ENCODE measurements at places on chromosomes 16 and 17.

- no peak for DNase-seq
Measured at GRCh38 chr16:23826528-23827045, 9.2 kb upstream of the PRKCB start.

DNA sequence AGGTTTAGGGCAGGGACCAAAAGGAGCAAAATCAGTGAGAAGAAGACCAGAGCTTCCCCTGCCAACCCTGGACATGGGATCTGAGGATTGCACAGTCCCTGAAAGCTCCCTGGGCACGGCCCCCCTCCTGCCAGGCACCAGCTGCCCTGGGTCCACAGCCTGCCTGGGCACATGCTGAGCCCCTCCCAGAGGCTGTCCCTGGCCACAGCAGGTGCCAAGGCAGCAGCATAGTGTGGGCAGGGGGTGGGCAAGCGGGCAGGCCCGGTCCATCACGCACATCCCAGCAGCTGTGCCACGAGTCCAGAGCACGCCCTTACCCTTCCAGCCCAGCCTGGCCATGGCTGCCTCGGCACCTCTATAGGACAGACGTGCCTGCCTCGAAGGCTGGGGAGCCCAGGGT lies 12.7 kb downstream of the SCN4A start:
- no peak for DNase-seq

GRCh38 chr16:3112058-3112880 lies at the start of gene ZNF205:
Gene ZNF205, plus strand, starts transcription at chr16:3112586. Its CDS starts 845 bp downstream, at chr16:3113431.
- DNase-seq: no peak

- no peak for DNase-seq
Measured at GRCh38 chr16:67013823-67014633, 14.9 kb upstream of the CBFB start.

GRCh38 chr16:54647725-54648221 lies 282.9 kb upstream of the IRX5 start:
- no peak for DNase-seq

DNA sequence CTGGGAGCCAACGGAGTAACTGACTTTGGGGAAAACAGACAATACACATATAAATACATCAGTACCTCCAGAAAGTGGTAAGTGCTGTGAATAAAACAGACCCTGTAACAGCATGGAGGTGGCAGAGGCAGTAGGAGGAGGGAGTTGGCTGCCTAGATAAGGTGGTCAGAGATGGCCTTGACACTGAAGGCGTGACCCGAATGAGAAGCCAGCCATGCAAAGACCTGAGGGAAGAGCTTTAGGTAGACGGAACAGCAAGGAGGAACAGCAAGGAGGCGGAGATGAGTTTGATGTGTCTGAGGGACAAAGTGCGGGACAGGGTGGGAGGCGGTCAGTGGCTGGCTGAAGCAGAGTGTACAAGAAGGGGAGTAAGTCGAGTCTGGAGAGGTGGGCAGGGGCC lies 8.1 kb upstream of the SLC6A4 start:
- DNase-seq: no peak

- DNase-seq: no peak
Measured at GRCh38 chr16:57141822-57142631, 43.8 kb downstream of the PSME3IP1 start.

DNA sequence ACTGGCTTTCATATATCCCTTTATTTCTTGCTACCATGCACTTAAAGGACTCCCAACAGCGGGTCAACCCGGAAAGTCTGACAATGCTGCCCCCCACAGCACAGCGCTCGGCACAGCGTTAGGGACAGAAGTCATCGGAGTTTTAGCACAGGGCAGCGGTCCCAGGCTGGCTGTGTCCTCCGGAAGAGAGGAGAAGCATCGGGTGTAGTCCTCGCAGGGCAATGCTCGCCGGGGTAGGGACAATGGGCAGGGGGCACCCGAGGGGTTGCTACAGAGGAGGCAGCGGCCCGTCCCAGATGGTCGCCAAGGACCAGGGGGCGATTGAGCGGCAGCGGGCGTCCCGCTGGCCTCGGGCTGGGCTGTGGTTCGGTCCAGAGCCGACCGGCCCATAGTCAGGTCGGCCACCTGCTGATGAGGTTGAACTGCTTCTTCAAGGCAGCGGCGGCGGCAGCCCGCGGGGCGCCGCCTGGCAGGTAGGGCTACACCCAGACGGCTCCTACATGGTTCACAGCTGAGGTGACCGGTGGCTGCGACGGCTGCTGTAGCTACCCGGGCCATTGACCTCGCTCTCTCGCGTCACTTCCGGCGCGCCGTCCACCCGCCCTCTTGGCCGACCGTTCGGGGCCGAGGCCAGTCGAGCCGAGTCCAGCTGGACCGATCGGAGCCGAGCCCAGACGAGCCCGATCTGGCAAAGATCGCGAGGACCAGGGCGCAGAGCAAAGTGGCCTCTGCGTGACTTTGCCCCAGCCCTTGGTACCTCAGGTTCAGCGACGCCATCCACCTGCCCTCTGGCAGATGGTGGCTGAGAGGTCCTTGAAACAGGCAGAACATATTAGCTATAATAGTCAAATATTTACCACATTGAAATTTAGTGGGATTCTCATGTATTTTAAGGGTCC lies 4.7 kb upstream of the LCMT1 start:
- DNase-seq: peak; percentile 90

DNA sequence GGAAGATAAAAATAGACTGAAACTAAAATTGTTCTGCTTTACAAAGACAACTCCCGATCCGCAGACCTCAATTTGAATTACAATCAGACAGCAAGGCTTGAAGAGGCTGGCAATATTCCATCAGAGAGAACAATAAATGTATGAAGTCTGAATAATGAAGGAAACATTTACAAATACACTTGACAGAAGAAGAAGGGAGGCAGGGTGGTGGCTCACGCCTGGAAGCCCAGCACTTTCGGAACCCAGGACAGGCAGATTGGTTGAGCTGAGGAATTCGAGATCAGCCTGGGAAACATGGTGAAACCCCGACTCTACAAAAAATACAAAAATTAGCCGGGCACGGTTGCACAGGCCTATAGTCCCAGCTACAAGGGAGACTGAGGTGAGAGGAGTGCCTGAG lies 14.6 kb downstream of the ODF4 start:
- no peak for DNase-seq

DNA sequence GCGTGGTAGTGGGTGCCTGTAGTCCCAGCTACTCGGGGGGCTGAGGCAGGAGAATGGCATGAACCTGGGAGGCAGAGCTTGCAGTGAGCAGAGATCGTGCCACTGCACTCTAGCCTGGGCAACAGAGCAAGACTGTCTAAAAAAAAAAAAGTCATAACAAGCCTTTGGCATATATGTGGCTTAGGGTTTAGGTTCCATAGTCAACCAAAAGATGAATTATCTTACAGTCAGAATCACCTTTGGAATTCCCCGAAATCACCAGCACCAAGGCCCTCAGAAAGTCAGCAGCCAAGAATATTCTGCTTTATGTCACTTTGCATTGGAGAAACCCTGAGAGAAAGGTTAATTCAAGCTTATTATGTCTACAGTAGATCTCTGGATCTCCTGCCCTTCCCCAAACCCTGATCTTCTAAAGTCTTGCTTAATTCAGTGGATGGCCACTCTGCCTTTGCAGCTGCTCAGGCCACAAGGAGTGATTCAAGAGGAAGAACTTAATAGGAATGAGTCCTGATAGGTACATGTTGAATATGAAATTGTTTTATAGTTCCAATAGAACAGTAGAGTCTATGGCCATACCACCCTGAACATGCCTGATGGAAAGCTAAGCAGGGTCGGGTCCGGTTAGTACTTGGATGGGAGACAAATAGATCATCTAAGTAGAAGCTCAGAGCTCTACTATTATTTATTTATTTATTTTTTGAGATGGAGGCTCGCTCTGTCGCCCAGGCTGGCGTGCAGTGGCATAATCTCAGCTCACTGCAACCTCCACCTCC lies 196.0 kb upstream of the CACNG5 start:
- DNase-seq: no peak

DNA sequence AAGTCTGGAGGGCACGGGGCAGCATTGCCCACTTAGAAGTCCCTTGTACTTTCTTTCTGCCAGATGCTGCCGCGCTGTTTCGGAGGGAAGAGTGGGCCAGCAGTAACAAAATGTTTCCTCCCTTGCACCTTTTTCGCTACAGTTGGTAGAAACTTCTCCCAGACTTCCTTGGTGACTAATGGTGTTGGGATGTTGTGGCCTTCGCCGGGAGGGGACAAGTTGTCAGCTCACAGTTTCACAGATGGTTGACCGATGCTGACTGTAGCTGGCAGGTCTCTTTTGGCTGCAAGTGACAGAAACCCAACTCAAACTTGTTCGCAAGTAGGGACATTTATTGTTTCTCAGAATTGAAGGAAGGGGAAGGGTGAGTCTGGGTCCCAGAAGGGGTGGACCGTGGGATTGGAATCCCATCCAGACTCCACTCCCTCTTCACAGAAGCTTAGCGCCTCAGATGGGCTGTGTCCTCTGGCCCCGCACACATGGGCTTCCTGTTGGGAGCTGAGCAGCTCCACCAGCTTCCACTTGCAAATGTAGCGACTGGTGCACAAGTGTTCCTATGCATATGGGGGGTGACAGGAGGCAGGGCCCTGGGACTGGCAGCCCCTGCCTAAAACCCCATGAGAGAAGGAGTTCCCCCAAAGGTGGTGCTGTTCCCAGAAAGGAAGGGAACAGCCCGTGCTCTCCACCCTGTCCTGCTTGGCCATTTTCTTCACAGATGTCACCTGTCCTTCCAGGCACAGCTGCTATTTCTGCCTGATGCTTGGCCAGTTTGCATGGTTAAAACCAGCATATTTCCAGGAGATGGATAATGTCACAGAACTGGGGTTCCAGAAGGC lies 30.9 kb upstream of the RPRML start:
- DNase-seq: no peak

DNA sequence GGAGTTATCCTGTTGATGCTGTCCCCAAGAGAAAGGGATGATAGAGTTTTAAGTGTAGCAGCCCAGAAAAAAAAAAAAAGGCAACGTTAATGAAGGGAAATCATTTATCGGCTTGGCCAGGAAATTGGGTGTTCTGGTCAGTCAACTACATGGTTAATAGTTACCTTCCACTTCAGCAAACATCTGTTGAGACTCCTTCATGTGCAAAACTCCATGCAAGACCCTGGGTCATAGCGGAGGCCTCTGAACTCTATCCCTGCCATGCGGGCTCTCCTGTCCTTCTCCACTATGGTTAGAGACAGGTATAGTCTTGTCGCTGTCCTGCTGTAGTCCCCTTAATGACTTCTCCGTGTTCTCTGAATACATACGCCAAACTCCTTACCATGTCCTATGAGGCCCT lies 3.5 kb upstream of the LYRM9 start:
- no peak for DNase-seq

GRCh38 chr16:50519001-50519400 lies 29.2 kb upstream of the NKD1 start:
- no peak for DNase-seq

GRCh38 chr17:72402727-72403210 lies 281.9 kb downstream of the SOX9 start:
- DNase-seq: no peak

GRCh38 chr17:6047966-6048365 lies 22.2 kb upstream of the WSCD1 start:
- DNase-seq: no peak

DNA sequence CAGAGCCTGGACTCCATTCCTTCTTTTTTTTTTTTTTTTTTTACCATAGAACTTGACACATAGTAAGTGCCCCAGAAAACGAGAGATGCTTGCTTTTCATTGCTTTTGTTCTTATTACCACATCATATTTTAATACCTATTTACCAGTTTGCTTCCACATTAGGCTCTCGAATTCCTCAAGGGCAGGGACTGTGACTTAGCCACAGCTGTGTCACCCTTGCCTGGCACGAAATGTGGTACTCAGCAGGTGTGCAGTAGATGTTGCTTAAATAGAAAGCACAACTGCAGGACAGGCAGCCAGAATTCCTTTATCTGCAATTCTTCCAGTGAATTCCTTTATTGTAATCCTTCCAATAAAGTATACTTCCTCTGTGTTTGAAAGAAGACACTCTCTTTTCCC lies 393.0 kb downstream of the HAPSTR1 start:
- no peak for DNase-seq

DNA sequence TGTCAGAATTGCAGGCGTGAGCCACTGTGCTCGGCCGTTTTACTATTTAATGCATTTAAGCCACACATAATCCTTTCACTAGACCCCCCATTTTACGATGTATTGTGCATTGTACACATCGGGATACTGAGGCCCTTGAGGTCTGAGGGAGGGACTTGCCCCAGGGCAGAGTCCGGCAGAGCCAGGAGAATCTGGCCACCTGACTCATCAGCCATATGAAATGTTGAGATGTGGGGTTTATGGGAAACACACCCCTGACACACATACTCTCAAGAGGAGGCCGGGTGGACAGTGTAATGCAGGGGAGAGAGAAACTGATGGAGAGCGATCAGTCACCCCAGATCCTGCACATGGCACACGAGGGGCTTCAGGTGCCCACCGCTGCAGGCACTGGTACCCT lies 196.6 kb downstream of the ZNF423 start:
- DNase-seq: no peak

DNA sequence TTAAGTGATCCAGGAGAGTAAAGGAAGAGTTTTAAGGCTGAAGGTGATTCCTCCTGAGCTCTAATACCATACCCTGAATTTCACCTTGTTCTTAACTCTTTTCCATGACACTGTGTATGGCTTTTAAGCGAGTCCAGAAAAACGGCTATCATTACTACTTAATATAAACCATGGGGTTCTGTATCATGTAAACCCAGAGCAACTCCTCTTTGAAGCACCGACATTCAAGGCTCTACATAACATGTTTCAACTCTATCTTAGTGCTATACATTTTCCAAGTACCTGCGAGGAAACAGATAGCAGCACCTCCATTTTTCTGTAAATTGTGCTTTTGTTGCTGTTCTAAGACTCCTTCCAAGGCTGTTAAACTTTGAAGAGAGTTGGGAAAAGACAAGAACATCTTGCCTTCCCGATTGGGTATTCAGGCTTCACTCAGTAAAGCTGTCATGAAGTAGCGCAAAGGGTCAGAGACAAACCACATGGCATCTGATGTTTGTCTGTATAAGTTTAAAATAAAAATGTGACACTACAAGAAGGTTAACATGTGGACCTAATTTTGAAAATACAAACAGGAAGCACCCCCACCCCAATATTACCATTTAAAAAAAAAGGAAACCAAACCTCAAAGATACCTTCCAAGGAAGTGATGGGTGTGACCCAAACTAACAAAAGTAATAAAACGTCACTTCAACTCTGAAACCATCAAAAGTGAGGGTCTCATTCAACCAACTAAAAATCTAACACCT lies 3.9 kb downstream of the STAT5B start:
- DNase-seq: no peak

GRCh38 chr16:85894266-85894665 lies 4.7 kb upstream of the IRF8 start:
- no peak for DNase-seq

- DNase-seq: no peak
Measured at GRCh38 chr17:39115135-39115534, 36.3 kb downstream of the PLXDC1 start.

DNA sequence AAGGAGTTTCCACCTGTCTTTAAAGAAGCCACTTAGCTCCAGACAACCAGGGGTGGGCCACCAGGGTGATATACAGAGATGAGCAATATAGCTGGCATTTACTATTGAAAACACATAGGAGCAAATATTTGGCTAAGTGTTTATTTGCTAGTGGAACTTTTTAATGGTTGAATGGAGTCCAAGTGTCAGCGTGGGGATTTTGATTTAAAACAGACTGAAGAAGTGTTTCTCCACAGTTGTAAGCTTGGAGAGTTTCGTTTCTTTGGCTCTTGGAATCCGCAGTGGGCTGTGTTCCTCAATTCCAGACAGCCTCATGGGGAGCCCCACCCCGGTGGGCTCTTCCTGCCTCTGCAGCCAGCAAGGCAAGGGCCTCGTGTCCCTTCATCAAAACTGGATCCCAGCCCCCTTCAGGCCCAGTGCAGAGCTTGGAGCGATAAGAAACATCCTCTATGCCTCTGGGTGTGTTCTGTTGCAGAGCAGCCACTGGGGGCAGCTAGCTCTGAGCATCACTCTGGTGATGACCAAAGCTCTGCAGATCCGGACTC lies 36.1 kb downstream of the NOG start:
- DNase-seq: peak; percentile 46

GRCh38 chr16:85372627-85373372 lies 240.3 kb upstream of the GSE1 start:
- no peak for DNase-seq
